Activated gamma-delta T cell treated with anti-CD3 and anti-CD28 coated beads, Interleukin-2, amount 50 U/mL, for 16 hours (primary cell): ENCODE measurements at places on chromosomes 5 and 9.
A peak's percentile ranks its signal among the peaks of the same experiment; 100 is the strongest.

DNA sequence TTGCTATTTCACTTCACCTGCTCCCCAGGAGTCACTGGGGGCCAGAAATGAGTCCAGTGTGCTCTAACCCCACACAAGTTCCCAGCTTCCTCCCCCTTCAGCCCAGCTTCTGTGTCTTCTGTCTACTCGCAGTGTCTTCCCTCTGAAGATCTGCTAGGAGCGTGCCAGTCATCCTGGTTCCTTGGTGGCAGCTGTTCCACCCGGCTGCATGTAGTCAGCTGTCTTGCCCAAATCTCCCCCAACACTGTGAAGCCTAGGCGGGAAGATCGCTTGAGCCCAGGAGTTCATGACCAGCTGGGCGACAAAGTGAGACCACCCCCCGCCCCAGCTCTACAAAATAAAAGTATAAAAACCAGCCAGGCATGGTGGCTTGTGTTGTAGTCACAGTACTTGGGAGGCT, 154.0 kb downstream of the GDNF start:
- DNase-seq: no peak

DNA sequence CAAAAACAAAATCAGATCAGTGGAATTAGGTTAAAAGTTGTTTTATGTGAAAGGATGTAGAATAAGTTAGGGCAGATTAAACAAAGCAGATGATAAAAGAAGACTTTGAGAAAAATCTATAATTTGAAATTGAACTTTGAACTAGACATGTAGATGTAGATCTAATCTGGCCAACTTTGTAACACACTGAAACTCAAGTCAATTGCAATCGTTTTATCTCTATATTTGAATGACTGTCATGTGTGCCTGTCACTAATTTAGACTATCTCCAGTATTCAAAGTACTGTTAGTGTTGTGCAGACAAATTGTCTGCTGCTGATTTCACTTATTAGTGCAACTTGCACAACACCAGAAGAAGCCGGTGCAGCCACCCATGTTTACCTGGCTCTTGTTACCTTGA, 39.8 kb downstream of the ACOT12 start:
- no peak for DNase-seq

GRCh38 chr9:93590609-93591234, 14.3 kb downstream of the PHF2 start:
- no peak for DNase-seq

- DNase-seq: no peak
These were observed 1.1 kb upstream of the PROB1 start for GRCh38 chr5:139395844-139396640.

GRCh38 chr5:106321242-106321641, 1349.5 kb downstream of the EFNA5 start:
- no peak for DNase-seq

GRCh38 chr9:81417299-81417675, 272.1 kb downstream of the TLE1 start:
- no peak for DNase-seq

DNA sequence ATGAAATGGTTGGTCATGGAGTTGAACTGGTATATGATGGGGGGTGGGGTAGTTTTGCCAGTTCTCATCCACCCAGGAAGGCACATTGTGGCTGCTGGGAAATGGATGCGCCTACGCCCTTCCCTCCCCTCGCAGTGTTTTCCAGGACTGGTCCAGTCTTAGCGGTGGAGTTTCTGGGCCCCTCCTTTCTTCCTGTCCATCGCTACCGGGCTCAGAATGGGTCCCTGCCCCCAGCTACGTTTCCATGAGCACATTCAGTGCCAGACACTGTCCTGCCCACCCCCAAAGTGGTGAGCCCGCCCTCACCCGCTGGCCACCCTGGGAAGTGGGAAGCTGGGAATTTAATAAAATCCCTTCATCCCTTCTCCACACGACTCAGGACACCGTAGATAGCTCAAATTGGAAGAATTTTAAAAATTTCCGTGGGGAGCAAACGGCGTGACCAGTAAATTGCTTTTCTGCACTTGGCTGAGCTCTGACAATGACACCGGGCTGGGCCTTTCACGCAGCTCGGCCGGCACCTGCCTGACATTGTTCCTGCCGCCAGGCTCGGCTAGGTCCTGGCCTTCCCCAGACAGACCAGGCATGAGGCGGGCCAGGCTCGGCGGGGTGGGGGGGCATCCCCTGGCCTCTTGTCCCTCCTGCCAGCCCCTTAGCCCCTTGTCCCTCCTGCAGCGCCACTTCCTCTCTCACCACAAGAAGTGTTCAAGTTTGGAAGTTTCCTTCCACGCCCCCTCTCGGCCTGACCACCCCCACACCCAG, 3.6 kb downstream of the FGF18 start:
- no peak for DNase-seq

DNA sequence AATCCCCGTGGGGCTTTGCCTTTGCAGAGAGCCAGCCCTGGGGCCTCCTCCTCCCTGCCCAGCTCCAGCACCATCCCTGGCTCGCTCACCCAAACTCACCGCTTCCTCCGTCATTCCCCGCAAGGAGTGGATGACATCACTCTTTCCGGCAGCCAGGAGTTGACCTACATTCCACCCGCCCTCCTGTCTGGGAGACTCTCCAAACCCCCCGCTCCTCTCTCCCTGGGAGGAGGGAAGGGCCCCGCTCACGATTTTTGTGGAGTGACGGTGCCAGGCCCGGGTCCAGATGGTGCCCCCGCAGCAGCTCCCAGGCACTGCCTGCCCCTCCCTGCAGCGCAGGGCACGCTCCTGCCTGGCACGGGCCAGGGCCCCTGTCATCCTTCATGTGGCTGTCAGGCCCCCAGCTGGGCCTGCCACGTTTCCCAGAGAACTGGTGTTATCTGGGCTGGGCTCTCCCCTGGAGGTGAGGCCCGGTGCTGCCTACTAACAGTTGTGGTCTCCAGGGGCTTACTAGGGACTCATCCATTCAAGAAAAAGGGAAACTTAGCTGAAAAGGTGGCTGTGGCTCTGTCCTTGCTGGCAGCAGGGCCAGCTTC, 52.3 kb downstream of the NTNG2 start:
- DNase-seq: no peak

DNA sequence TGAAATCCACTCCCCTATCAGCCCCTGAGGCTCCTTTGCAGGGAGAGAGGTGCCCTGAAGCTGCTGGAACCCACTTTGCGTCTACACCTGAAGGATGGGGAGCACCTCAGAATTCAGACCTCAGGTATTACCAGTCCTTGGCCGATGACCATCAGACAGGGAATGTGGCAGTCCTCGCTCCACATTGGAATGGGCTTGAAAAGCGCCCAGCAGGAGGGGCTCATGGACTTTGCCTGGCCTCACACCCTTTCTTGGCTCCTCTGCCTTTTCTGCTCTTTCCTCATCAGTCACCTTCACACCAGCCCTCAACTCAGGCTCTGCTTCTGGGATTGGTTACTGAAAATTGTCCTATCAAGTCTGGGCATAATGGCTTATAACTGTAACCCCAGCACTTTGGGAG, 83.9 kb downstream of the BARX1 start:
- no peak for DNase-seq

DNA sequence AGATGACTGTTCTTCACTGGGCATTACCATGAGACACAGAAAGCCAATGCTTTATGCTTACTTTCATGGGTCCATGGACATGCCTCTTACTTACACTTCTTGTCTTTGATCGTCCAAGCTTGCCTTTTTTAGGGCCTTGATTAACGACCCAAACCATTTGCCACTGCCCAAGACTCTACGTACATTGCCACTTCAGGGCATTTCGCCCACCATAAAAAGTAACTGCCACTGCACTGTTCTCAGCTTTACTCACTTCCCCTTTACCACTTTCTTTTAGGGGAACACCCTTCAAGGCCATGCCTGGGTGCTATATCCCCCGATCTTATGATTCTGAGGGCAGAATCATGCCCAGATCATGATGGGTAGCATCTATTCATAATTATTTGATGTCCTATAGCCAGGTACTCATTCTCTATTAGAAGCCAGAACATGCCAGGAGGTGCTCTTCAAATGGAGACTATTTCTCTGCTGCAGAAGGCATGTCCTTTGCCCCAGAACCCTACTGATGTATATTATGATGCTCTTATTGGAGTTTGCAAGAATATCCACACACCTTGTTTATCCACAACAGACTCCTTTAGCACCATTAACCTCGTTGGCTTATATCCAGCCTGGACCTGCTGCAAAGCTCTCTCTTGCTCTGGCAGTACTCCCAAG, 64.1 kb upstream of the RAD23B start:
- no peak for DNase-seq

- no peak for DNase-seq
These were observed 24.8 kb downstream of the SARDH start for GRCh38 chr9:133713150-133713959.

- DNase-seq: peak; percentile 77
These were observed 2.8 kb downstream of the IL3 start for GRCh38 chr5:132063090-132063911.

DNA sequence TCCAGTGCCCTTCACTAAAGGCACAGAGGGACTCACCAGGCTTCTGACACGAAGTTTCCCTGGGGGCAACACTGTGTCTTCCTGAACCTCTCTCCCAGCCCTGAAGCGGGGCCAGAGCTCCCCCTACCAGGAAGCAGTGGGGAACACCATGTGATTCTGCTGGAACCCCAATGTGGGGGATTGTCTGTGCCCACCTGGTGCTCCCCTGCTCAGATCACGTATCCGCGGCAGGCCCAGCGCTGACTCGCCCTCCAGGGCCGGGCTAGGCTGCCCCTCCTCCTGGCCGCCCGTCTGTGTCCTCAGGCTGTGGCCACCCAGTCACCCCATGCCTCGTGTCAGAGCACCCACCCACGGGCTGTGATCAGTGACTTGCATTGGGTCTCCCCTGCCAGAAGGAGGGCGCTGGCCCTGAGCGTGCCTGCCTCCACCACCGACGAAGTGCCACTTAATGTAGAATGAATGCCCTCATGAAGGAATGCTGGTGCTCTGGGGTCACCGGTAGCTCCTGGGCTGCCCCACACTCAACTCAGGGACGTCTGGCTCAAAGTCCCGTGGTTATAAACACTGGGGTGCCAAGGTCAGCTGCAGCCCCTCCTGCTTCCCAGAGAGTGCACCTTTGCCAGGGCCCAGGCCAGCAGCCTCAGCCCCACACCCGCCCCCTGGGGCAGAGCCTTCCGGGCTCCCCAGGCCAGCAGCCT, 22.1 kb downstream of the SARDH start:
- no peak for DNase-seq

DNA sequence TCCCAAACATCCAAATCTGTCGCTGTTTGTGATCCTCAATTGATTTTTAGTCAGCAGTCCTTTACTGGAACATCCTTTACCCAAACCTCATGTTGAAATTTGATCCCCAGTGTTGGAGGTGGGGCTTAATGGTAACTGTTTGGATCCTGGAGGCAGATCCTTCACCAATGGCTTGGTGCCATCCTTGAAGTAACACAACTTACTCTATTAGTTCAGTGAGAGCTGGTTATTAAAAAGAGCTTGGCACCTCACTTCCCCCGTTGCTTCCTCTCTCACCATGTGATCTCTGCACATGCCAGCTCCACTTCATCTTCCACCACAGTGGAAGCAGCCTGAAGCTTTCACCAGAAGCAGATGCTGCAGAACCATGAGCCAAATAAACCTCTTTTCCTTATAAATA, 40.3 kb downstream of the DNAJB5 start:
- no peak for DNase-seq

GRCh38 chr9:20087481-20087880, 298.6 kb upstream of the SLC24A2 start:
- no peak for DNase-seq

GRCh38 chr5:137218896-137219295, 280.2 kb downstream of the SPOCK1 start:
- DNase-seq: no peak

DNA sequence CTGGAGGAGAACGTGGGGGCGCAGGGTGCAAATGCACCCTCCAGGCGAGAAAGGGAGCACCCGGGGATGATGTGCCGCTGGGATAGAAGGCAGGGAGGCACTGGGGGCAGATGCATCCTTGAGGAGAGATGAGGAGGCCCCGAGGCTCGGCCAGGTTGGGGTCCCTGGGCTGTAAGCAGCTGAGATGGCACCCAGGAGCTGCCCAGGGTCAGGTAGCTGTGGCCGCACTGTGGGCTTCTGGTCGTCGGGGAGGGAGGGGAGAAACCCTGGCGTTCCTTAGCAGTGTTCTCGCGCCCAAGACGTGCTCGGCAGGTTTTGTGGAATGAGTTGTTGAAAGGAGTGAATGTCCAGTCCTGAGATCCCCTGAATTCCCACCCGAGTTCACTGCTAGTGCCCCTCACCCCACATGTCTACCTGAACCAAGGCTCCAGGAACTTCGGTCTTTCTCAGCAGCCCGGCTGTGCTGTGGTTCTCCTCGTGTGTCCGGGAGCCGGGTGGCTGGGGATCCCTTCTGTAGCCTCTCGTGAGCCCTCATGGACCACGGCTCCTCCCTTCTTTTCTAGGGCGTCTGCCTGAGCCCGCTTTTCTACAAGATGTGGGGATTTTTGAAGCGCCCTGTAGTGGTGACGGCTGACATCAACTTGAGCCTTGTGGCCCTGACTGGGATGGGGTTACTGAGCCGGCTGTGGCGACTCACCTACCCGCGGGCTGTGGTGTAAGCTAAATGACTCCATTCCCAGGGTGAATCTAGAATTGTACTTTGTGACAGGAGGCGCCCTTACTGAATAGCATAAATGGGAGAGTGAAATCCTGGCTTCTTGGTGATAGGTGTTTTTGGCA, 1.1 kb downstream of the POMT1 start:
- peak; percentile 36 for DNase-seq

DNA sequence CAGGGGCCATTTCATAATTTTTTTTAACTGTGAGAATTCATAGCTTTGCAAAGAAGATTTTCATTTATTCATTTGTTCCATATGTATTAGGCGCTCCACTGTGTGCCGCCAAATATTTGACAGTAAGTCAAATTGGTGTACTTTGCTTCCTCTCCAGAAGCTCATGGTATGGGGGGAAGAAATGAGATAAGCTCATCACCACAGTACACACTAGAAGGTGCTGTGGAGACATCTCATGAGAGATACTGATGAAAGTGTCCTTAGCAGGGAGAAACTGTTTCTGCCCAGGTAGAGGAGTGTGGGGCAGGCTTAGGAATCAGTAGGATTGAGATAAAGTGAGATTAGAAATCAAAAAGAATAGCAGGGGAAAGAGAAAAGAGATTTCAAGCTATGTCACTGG, 136.2 kb downstream of the CDH6 start:
- DNase-seq: no peak

DNA sequence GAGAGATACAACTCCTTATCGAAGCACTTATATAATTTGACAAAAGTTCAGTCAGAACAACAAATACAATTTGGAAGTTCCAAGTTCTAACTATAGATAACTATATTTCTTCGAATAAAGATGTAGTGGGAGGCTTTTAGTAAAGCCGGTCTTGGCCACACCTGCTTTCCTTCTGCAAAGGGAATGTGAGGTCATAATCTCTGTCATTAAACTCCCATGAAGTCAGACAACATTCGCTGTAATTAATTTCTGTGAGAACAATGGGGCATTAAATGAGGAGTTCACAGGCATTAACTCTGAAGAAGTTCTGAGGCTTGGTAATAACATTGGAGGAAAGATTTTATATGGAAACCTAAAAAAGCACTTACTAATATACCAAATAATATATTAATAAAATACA, 67.5 kb downstream of the MCTP1 start:
- DNase-seq: no peak

DNA sequence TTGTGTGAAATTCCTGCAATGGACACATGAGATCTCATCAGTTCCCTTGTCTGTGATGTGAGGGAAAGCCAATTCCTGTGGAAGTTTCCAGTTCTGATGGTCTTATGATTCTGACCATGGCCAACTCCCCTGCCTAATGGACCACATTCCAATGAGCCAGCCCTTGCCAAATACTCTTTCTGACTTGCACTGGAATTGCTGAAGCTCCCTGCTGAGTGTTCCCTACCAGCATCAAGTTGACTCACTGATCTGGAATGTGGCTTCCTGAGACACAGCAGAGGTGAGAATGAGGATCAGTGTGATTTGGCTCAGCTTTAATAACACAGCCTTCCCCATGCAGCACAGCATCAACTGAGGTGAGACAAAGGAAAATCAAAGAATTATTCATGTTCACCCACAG, 427.8 kb downstream of the KDM4C start:
- no peak for DNase-seq
